ENCODE measurements at places on chromosomes 7 and 10.

DNA sequence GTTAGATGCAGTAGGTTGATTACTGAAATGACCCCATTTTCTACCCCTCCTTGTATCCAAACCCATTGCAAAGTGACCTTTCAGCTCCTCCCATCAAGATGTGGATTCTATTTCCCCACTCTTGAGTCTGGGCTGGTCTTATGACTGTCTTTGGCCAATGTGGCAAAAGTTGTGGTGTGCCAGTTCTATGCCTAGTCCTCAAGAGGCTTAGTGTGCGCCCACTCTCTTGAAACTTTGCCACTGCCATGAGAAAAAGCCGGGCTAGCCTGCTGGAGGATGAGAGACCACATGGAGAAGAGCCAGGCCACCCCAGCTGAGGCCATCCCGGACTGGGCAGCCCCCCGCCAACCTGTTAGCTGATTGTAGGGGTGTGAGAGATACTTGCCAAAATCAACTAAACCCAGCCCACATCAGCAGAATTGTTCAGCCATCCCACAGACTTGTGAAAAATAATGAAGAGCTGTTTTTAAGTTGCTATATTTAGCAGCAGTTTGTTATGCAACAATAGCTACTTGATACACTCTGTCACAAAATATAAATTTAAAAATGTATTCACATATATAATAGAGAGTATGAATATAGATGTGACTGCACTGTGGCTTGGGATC lies 131.0 kb upstream of the PALS2 start:
- no peak for DNase-seq

GRCh38 chr7:26374647-26375373 lies 83.1 kb downstream of the SNX10 start:
- DNase-seq = no peak

DNA sequence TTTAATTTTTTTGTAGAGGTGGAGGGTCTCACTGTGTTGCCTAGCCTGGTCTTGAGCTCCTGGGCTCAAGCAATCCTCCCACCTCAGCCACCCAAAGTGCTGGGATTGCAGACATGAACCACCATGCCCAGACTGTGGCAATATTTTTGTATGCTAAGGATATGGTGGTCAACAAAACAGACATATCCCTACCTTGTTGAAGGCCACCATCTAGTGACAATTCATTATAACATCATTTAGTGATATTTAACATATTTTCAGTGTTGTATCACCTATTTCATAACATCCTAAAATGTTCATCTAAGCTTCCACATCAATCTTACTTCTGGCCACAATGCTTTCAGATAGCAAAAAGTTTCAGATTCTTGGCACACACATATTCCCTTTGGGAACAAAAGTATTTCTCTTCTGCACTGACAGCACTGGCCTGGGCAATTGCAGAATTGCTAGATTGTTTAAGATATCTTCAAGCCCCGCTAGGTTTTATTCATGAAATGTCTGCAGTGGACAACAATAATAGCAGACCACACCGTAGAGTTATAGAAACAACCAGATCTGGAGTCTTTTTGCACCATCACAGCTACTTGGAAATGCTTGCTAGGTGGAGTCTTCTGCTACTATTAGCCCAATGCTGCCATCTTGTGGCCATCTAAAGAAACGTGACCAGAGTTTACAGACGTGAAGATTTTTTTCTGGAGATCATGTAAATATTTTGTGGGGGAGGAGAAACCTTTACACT lies 58.4 kb downstream of the DNAJC12 start:
- peak; percentile 82 for DNase-seq

DNA sequence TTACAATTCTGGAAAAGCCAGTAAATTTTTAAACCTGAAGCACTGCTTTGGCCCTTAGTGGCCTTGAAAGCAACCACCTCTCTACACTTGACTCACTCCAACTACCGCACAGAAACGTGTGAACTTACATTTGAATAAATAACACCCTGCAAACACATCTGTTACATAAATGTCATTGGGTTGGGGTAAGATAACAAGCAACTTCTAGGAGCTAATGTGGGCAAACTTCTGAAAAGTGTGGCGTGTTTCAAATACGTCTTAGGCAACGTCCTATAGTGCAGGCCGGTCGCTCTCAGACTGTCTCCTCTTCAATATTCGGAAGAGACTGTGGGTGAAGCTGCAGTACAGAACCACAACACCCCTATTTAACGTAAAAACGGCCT lies 474 bp downstream of the ORC5 start:
- no peak for DNase-seq

GRCh38 chr10:125768219-125768855 lies 7.3 kb downstream of the MMP21 start:
- DNase-seq = no peak

- no peak for DNase-seq
Measured at GRCh38 chr7:37537439-37537838, 88.8 kb upstream of the ELMO1 start.

GRCh38 chr10:71325267-71325666 lies 6.2 kb downstream of the SLC29A3 start:
- DNase-seq = no peak

- no peak for DNase-seq
Measured at GRCh38 chr7:90968871-90969270, 295.4 kb upstream of the FZD1 start.

DNA sequence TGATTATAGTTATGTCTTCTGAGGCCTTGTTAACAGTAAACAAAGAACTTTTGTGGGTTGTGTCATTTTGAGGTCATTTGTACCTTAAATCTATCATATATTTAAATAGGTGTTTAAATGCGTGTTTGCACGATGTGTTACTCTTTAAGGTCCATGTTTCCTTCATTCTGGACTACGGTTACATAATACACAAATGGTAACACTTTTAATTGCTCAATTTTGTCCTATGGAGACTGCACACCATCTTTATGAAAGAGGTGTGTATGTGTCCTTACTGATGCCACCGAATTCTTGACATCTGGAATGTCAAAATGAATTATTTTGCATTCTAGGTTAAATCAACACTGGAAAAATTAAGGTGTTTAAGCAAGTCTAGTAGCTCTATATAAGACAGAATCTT lies 1.7 kb downstream of the PALS2 start:
- DNase-seq = no peak

DNA sequence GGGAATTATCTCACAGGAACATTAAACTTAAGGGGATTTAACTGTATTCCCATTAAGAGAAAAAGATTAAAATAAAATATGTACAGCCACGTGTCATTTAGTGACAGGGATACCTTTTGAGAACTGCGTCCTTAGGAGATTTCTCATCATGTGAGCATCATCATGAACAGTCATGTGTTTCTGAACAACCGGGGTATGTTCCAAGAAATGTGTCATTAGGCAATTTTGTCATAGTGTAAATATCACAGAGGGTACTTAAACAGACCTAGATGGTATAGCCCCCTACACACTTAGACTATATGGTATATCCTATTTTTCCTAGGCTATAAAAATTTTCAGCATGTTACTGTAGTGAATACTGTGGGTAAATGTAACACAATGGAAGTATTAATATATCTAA lies 840.3 kb downstream of the CNTNAP2 start:
- no peak for DNase-seq

GRCh38 chr7:128099204-128099671 lies 68.0 kb upstream of the LRRC4 start:
- DNase-seq = no peak

GRCh38 chr10:2488446-2489005 lies 578.8 kb upstream of the PFKP start:
- DNase-seq = no peak

DNA sequence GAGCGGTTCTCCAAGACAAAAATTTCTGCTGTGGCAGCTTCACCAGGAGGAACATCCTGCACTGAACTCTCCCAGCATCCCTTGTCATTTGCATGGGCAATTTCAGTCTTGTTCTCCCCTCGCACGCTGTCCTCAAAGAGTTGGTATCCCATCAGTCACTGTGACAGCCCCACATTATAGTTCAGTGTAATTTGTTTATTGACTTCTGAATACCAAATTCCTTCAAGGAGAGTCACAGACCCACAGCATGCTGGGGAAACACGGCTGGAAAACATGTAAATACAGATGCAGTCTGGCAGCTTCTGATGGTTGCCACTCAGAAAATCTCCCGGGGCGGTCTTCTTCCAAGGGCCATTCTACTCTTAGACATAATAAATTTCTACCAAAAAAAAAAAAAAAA lies 151.0 kb upstream of the NEBL start:
- no peak for DNase-seq

DNA sequence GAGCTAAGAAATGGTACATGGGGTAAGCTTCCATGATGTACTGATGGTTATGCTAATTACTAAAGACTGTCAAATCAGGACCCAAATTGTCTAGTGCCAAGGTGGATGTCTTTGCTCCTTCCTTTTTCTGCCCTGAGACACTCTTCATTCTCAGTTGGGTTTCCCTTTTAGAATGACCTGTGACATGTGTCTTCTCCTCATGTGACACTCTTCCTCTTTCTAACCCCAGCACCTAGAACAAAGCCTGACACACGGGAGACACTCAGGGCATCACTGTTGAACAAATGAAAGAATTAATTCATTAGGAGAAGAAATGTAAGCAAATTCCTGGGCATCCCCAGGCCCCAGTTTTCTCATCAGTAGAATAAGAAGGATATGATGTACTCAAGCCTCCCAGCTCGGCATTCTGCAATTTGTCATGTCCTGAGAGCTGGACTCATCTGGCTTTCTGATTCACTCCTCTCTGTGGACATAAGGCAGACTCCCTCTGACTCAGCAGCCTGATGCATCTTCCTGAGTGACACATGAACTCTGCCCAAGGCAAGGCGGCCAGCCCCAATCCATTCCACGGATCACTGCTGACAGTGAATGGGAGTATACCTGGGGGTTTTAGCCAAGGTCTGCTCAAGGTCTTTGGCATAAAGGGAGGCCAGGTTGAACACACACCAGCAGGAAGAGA lies 473.8 kb downstream of the KCNMA1 start:
- peak; percentile 58 for DNase-seq

DNA sequence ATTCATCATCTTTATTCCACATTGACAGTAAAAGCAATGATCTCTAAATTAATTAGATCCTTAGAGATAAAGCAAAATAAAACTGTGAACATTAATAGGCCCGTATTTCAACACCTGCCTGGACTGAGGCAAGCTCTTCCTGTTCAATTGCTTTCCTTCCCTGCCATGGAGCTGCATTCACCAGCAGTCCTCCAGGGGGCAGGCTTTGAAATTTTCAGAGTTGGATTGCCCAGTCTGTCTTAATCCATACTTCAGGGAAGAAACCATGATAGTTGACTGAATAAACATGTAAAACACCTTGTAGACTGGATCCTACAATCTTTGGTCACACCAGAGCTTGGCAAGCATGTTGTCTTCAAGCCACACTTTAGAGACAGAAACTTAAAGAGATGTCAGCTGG lies 936.6 kb downstream of the NRG3 start:
- DNase-seq = peak; percentile 22

- no peak for DNase-seq
Measured at GRCh38 chr7:157521061-157521731, 184.4 kb downstream of the DNAJB6 start.

GRCh38 chr10:117140525-117140902 lies 2.4 kb upstream of the VAX1 start:
- no peak for DNase-seq

- no peak for DNase-seq
Measured at GRCh38 chr7:29327455-29327854, 132.9 kb downstream of the CHN2 start.

- DNase-seq = no peak
Measured at GRCh38 chr7:104371216-104371979, 43.0 kb downstream of the LHFPL3 start.

DNA sequence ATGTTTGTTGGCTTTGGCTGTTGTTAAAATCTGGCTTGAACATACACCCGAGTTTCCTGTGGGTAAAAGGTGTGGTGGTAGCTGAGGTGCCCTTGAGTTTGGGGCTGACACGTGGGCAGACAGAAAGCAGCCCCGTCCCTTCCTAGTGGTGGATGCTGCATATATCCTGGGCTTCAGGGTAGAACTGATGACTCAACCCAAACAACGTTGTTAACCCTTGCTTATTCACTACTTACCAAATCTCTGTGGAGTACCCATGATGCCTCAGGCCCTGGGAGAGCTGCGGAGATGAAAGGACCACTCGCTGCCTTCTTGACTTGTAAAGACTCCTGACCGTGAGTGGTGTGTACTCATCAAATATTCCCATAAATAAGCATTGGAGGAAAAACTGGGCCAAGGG lies 245.1 kb downstream of the RAB11FIP2 start:
- no peak for DNase-seq

GRCh38 chr7:115410972-115411686 lies 489.2 kb downstream of the MDFIC start:
- DNase-seq = no peak

GRCh38 chr7:22051886-22052673 lies 106.4 kb upstream of the CDCA7L start:
- no peak for DNase-seq

All from body of pancreas (tissue), 4 donors.